ENCODE measurements at places on chromosomes 6 and 20.

DNA sequence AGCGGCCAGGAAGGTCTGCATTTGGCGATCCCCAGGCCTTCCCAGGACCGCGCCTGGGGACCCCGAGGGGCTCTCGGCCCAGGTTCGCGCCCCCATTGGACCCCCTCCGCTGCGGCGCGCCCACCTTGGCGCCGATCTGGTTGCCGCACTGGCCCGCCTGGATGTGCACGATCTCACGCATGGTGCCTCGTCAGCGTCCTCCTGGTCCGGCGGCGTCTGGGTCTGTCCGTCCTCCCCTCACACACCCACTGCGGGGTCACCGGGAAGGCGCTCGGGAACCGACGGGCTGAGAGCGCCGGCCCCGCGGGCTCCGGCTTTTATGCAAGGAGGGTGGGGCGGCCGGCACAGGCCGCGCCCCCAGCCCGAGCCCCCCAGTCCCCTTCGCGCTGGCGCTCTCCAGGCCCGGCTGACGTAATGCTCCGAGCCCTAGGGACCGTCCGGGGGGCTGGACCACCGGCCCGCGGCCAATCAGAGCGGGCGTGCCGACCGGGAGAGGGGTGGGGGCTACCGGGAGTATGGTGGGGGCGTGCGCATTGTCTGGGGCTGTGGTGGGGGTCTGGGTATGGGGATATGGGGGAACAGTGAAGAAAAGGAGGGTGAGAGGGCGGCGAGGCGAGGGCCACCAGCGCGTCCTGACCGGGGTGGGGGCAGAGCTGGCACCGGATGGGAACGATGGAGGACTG is at the start of gene TUBB2B:
TSS of gene TUBB2B (minus strand) at position 291 of the 683 bp plus-strand sequence. CDS start at position 181, 110 bp downstream.
- DNase-seq, result peak; percentile 72

- no peak for DNase-seq
Measured at GRCh38 chr20:40896814-40897700, 131.6 kb upstream of the TOP1 start.

GRCh38 chr20:24190905-24191304 is 202.3 kb upstream of the GGTLC1 start:
- DNase-seq, result no peak

DNA sequence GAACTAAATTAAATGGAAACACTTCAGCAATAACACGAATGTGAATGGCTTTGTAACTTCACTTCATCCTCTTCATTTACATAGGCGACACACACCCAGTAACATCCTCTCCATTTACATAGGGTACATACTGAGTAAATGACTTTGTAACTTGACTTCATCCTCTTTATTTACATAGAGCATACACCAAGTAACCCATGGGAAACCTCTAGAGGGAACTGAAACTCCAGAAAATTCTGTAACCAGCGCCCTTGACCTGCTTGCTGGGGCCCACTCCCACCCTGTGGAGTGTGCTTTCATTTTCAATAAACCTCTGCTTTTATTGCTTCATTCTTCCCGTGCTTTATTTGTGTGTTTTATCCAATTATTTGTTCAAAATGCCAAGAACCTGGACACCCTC is 81.6 kb upstream of the OPRM1 start:
- no peak for DNase-seq

DNA sequence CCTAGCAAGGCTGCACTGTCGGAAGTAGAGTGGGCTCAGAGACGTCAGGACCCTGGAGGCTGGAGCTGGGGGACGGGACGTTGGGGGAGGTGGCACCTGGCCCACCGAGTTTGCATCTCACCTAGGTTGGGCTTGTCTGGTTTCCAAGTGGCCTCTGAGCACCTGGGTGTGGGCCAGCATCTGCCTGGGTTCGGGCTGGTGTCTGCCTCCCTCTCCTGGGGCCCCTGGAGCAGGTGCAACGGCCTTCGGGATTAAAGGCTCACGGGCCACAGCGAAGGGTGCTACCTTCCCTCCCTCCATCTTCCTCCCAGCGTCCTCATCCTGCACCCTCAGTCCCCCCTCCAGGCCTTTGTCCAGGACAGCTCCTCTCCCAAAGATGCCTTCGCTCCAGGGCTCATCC is 6.0 kb downstream of the HRH3 start:
- DNase-seq, result no peak

GRCh38 chr20:4047614-4048013 is 32.3 kb upstream of the RNF24 start:
- DNase-seq, result no peak

- no peak for DNase-seq
Measured at GRCh38 chr20:23096097-23096496, 10.0 kb upstream of the CD93 start.

DNA sequence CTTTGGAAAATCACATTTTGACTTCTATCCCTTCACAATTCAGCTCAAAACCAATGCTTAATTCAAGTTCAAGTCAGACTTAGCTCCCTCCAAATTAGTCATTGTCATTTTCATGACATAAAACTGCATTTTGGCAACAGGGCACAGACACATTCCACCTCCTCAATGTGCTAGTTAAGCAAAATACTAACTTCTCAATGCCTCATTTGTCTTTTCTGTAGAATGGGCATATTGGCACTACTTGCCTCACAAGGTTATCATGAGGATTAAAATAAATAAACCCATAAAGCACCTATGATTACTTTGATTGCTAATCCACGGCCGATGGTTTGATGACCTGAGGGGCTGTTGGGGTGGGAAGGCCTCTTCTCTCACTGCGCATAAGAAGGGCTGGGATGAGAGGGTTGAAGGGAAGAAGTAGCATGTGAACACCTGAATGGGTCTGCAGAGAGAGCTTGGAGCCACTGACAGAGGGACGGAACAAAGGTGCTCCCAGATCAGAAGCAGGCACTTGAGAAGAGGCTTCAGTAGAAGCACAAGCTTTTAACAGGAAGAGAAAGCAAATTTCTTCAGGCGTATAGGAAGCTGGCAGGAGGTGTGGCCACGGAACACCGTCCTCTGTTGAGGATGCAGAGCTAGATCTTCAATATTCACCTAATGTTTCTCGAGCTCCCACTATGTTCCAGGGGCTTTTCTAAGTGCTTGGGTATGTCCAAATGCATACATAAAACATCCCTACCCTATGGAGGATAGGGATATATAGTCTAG is 11.7 kb upstream of the TBC1D7 start:
- DNase-seq, result no peak

DNA sequence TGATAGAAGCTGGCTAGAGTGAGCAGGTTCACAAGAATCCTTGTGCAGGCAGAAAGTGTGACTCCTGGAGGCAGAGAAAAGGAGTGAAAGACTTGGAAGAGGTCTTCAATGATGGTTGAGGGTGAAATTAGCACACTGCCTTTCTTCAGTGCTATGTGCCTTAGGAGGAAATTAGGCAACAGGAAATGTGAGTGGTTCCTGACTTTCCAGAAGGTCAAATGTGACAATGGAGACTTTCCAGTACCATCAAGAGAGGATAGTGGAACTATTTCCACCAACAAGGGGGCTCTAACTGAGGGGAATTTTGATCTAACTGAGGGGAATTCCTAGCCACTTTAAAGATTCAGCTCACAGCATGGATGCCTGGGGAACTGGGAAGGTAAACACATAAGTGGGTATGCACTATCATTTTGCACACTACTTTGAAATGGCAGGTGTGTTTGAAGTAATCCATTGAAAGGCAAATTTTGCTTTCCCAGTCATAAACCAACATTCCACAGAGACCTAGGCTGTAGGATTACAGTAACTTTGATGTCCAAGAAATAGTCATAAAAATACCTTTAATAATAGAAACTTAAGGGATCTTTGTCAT is 90.0 kb downstream of the PERP start:
- no peak for DNase-seq

- DNase-seq, result no peak
Measured at GRCh38 chr20:37522260-37523011, 1.4 kb downstream of the NNAT start.

DNA sequence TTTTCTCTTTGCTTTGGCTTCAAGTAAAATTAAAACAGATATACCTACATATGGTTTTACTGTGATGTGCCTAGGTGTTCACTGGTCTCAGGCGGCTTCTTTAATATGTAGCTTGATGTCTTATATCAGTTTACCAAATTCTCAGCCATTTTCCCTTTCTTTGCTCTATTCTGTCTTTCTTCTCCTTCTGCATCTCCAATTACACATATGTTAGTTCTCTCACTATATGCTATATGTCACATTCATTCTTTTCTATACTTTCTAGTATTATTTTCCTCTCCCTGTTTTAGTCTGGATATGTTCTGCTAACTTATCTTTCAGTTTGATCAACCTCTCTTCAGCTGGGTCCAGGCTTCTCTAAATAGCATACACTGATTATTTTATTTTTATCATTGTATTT is 14.4 kb upstream of the WFDC8 start:
- DNase-seq, result no peak

GRCh38 chr20:59823491-59824259 is 109.8 kb downstream of the SYCP2 start:
- DNase-seq, result no peak

DNA sequence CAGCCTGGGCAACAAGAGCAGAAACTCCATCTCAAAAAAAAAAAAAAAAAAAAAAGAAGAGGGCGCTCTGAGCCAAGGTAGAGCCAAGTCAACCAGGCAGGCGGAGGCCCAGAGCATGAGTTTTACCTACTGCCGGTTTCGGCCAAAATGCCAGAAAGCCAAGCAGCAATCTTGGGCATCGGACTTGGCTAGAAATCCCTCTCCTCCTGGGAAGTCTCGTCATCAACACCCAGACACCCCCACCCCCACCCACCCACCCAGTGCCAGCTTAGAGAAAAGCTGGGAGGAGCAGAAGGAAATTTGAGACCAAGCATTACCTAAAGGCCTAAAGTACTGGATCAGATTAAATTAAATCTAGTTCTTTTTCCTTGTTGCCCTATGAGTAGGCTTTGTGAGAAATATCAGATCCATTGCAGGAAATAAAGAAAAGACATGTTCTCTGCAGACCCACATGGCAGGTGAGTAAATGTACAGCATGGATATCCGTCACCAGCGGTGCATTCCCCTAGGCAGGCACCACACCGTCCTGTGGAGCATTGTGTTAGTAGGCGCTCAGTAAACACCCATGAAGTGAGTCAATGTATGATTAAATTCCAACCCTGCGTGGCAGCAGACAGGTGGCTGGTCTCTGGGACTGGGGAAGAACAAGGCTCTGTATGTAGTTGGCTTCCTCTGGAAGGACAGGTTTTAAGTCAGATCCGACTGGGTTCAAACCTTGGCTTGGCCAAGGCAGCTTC is 21.0 kb downstream of the RIPOR3 start:
- DNase-seq, result peak; percentile 41

DNA sequence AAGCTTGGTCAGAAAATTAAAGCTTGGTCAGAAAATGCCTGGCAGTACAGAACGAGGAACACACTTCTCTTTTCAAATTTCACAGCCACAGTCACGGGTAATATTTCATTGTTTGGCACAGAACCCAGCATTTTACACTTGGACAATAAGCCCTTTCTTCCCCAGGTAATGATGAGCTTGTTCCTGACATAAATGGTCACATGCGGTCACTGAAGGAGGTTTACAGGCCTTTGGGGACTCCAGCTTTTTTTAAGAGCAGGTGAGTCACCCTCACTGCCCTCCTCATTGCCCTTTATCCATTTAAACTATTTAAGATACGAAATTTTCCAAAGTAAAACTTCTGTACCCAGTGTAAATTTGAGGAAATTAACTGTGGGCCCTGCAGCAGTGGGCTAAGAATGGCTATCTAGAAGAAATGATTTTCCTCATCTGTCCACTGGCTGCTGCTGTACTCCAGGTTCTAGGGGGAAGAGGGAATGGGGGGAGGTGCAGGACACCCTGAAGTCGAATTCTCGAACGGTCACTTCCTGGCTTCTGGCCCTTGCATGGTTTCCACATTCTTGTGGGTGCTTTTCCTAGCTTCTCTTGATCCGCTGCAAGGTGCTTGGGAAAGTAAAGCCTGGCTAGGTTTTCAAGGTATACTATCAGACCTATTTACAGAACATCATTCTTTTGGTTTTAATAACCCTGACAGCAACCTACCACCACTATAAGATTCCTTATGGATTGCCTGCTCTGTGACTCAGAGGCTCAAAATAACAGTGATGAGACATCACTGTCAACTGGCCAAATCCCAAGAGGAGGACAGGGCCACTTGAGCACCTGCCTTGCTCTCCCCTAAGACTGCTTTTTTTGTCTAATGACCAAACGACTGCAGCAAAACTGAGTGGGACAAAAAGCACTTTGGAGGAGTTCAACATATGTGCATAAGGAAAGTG is 75.8 kb downstream of the PREP start:
- peak; percentile 58 for DNase-seq

GRCh38 chr20:63150911-63151531 is 64.9 kb downstream of the YTHDF1 start:
- no peak for DNase-seq

DNA sequence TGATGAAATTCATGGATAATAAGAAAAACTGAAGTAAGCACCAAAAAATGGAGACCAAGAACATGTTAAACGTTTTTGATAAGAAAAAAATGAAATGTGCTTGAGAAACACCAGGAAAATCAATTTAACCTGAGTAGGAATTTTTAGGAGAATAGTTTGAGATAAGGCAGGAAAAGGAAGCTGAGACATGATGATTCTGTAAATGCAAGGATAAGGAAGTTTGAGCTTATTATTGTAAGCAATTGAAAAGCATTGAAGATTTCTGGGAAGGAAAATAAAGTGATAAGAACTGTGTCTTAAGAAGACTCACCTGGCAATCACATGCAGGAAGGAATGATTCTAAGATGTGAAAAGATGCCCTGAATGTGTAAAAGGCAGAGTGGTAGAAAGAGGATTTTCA is 66.6 kb downstream of the ALDH8A1 start:
- DNase-seq, result no peak

GRCh38 chr6:27375613-27376079 is 12.9 kb upstream of the ZNF391 start:
- DNase-seq, result no peak

DNA sequence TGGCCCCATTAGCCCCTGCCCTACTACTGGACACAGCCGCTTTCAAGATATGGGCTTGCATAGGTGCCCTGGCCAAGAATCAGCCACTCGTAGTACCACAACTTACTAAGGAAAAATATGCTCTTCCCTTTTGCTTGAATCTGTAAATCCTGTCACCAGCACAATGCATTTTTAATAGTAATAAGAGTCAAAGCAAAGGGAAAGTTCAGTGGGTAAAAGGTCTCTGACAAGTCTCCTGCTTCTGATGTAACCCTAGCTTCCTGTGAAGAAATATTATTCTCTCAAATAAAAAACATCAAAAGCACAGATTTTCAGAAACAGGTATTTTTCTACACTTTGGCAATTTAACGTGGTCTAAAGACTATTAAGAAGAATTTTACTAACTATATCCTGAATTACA is 373.8 kb downstream of the GJA1 start:
- DNase-seq, result no peak
